Germinal center (tissue), 1 donor: ENCODE measurements at places on chromosomes 5 and 9.

- no peak for DNase-seq
Observed at GRCh38 chr9:137905740-137906139, 28.2 kb downstream of the CACNA1B start.

- DNase-seq, result no peak
Observed at GRCh38 chr5:172035049-172035448, 28.6 kb upstream of the FBXW11 start.

- no peak for DNase-seq
Observed at GRCh38 chr5:78509145-78509865, 139.3 kb downstream of the LHFPL2 start.

DNA sequence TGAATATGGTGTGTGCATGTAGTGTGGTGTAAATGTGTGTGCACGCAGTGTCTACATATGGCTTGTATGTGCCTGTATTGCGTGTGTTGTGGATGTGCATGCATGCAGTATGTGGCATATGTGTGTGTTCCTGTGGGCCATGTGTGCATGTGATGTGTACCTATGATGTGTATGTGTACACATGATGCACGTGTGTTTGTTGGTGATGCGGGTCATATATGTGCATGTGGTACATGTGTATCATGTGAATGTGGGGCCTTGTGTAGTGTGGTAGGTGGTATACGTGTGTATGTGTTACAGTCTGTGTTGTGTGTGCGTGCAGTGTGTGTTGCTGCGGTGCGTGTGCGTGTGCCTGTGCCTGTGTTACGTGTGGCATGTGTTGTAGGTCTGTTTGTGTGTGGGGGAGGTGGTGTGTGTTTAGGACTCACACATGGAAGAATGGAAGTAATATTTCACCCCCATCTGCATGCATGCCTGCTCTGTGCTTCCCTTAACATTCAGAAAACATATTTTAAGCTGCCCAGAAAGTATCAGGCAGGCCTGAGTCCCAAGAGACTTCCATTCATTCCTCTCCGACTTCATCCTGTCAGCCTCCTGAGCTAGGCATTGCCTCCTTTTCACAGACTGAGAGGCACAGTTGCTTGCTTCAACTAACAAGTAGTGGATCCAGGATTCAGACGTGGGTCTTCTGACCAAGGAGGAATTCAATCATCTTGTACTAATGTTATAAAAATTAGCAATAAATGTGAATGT is 55.4 kb upstream of the RUFY1 start:
- DNase-seq, result no peak

DNA sequence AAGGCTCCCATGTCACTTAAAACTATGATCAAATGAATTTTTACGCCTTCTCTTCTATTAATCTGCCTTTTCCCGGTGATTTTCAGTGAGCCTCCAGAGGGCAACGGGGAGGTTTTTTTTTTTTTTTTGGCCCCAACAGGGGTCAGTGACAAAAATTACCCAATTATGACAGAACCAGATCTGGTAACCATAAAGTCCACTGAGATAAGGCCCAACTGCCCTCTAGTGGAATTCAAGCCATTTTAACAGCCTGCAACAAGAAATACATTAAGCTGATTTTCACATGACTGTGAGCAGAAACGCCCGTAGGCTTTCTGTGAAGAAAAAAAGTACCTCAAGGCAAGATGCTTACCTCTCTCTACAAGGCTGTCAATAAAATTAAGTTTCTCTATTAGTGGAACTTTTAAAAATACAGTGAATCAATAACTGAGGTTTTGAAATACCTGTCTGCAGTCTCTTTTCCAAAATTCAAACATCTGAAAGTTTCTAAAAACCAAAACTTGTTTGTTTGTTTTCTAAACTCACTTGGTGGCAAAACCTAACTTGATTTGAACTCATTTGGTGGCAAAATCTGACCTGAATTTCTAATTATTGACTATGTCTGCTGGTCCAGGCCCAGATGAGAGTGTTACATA is 49.7 kb upstream of the FST start:
- DNase-seq, result no peak

DNA sequence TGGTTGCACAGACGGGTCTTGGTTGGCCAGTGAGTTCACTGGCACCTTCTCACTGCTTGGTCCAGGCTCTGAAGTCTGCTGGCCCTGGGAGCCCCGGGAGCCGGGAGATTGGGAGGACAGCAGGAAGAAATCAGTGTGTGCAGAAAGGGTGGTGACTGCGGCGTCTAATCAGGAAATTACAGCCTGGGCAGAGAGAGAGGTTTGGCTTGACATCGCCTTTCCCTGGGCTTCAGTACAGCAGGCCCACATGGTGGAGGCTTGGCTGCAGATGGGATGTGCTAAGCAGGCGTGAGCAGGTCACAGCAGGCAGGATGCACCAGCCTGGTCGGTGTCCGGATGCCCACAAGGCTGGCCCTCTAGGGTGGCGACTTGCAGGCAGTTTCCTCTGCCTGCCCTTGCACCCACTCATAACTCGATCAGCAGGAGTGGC is 17.2 kb downstream of the PITX1 start:
- DNase-seq, result no peak

DNA sequence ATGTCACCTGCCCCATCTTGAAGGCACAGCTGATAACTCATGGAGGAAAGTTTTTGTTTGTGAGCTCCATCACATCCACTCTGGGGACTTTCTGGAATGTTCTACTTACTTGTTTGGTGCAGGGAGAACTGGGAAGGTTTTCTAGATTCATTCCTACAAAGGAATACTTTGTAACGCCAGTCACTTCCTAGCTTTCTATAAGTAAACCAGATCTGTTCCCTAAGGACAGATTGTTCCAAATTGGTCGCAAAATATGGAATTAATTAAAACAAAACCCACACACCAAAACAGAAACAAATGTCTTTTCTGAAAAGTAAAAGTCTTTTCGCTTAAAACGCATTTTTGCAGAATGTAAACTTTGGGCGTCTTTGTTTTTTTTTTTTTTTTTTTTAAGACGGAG is 167.6 kb downstream of the PDZD2 start:
- no peak for DNase-seq

DNA sequence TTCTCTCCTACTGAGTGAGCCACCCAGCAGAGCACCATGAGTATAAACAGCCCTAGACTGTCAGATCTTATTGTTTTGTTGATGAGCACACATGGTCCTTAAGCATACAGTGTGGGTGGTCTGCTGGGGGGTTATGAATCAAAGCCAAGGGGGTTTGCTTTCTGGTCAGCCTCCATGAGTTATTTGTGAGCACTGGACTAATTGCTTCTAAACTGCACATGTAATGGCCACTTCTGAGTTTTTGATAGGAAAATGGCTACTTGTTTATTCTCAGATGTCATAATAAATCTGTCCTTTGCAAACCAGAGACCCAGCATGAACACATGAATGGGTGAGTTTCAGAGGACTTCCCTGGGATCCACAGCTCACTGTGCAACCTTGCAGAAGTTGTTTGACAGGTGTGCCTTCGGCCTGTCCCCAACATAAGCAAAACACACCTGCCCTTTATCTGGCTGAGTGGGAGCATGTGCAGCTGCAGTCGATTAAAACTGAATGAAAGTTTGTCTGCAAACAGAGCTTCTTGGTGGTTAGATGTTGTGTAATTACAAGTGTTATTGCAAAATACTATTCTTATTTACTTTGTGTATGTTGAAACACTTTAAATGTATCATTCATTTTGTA is 35.9 kb downstream of the MAMDC2 start:
- DNase-seq, result no peak

DNA sequence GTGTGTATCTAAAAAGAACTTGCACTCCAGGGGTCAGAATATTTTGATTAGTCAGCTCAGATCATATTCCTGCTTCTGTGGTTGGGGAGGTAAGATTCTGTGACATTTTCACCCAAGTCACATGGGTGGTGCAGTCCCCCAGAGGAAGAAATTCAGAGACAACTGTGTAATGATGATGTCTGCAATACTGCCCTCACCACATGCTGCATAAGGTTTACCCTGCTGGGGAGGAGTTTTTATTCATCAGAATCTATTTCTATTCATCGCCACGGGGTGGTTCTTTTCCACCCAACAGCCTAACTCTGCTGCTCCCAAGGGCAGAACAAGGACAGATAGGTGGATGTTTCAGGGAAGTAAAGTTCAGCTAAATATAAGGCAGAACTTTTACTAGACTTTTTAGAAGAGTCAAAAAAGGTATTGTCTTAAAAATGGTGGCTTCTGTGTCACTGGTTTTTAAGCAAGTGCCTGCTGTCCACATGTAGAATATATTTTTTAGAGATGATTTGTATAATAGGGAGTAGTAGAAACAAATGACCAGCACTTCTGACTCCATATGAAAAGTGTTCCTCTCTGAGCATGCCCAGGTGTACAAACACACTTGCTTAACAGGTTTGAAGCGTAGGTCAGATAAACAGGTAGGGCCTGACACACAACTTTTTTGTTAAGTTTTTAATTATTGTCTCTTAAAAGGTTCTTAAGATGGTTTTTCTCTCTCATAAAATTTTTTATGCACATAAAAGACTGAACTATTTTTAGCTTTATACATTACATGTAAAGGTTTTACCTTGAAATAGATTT is 352.7 kb downstream of the LRRC70 start:
- DNase-seq, result no peak

GRCh38 chr5:121572061-121572460 is 279.6 kb upstream of the FTMT start:
- no peak for DNase-seq

GRCh38 chr5:158857976-158858375 is 241.7 kb downstream of the EBF1 start:
- DNase-seq, result no peak

- no peak for DNase-seq
Observed at GRCh38 chr9:114908104-114908622, 22.2 kb downstream of the TNFSF8 start.

DNA sequence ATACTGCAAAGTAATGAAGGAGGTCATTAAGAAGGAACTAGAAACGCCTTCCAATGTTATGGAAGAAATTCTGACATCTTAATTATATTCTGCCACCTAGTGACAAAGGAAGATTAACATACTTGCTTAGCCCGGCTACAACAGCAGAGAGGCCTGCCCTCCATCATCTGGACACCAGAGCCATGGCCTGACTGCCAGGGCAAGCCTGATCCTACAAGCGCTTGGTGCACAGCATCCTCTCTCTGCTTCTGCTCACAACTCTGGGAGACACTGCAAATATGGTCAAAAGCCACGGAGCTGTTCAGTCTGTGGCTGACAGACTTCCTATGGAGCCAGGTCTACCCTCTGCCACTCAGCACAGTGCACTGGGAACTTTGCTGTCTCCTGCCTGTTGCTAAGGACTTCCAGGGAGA is 87.3 kb upstream of the SLC44A1 start:
- peak; percentile 28 for DNase-seq

DNA sequence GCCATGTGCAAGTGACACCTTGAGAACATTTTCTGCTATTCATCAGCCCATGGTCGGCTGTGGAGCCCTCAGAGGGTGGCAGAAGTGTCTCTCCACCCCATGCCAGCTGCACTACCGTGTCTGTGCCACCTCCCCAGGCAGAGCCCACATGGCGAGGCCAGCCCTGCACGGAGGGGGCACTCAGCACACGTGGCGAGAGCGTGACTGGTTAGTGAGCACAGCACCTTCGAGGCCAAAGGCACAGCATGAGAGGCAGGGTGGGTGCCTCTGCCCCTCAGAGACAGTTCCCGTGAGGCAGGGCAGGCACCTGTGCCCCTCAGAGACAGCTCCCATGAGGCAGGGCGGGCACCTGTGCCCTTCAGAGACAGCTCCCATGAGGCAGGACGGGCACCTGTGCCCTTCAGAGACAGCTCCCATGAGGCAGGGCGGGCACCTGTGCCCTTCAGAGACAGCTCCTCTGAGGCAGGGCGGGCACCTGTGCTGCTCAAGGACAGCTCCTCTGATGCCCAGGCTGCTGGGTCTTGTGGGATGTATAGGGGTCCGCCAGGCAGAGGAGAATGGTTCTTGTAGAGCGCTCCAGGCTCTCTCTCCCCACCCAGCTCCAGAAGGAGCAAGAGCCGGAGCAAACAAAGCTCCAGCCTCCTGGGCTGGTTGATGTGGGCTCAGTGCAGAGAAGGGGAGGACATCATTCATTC is 179.8 kb upstream of the PPP1R26 start:
- DNase-seq, result no peak

GRCh38 chr5:143155455-143155854 is 248.0 kb downstream of the NR3C1 start:
- DNase-seq, result no peak

- DNase-seq, result no peak
Observed at GRCh38 chr9:114991861-114992260, 61.5 kb upstream of the TNFSF8 start.

DNA sequence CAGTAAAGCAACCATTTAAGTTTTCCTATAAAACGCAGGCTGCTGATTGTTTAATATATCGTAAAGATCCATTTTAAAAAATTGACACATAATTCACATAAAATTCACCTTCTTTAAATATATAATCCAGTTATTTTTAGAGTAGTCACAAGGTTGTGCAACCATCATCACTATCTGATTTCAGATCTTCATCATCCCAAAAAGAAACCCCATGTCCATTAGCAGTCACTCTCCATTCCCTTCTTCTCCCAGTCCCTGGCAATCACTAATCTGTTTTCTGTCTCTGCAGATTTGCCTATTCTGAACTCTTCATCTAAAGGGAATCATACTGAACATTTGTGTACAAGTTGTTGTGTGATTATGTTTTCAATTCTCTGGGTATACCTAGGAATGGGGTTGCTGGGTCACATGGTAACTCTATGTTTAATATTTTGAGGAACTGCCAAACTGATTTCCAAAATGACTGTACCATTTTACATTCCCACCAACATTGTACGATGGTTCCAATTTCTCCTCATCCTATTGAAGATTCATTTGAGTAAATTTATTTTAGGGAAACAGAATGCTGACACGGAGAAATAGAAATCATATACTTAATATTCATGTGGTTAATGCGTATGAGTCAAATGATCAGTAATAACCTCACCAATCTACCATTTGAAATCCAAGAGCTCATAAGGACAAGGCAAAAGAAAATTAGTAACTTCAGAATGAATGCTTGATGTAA is 57.8 kb upstream of the PLPP1 start:
- DNase-seq, result no peak

DNA sequence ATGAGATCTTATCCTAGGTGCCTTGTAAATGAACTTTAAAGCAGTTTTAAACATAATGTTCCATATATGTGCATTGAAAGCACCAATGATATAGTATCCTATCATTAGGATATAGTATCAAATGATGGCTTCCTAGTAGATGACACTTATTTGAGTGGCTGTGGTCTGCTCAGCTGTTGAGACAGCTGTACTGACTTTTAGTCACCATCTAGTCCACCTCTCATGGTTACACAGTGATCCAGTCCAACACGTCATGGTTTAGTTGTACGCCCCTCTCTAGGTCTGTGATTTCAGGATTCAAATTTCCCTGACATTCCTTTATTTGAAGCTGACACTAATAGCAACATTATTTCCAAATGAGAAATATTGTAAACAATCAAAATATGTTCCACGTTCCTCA is 127.3 kb upstream of the TUT7 start:
- no peak for DNase-seq

GRCh38 chr5:66898241-66898995 is 298.2 kb downstream of the CD180 start:
- no peak for DNase-seq

DNA sequence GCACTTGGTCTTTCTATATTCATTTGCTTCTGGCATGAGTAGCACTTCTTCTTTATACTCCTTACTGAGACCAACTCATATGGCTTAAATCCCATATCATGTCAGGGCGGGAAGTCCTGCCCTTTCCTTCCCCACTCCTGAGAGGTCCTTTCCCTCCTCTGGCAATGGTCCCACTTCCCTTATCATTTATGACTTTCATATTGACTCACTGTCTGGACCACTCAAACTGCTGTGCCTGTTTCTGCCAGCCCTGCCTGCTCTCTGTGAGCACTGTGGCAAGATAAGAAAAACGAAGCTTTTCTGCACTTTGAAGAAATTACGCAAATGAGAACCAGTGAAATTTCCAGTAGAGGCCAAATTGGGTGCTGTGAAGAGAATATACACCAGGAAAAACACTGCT is 58.1 kb downstream of the ZNF474 start:
- no peak for DNase-seq

GRCh38 chr9:126842220-126842842 is 18.1 kb upstream of the ZBTB34 start:
- no peak for DNase-seq
